ENCODE measurements at places on chromosomes 4 and X. TPM values are rescaled to one million over a fixed set of nuclear protein-coding genes. Genes with fewer than 3 reads are reported as not detected.

- DNase-seq: no peak
These were observed 275.9 kb downstream of the ARHGAP10 start for GRCh38 chr4:148007792-148008191.

GRCh38 chr4:30833206-30833605, 113.0 kb downstream of the PCDH7 start:
- DNase-seq: no peak

- no peak for DNase-seq
These were observed 93.3 kb downstream of the PRDM5 start for GRCh38 chr4:120829113-120829831.

C4orf51 gene
- total RNA-seq: not detected
